ENCODE measurements at places on chromosomes 13 and 19.

- H3K4me3 ChIP-seq = no peak overlapping the region
- no peak overlapping the region for H3K27ac ChIP-seq
- H3K27me3 ChIP-seq = peaks cover 5% of the 10 kb centered on the region
- no peaks in the 10 kb centered on the region for H3K36me3 ChIP-seq
- DNase-seq = peak; percentile 4
These were observed 21.4 kb downstream of the CFAP97D2 start for GRCh38 chr13:114200399-114200911.

DNA sequence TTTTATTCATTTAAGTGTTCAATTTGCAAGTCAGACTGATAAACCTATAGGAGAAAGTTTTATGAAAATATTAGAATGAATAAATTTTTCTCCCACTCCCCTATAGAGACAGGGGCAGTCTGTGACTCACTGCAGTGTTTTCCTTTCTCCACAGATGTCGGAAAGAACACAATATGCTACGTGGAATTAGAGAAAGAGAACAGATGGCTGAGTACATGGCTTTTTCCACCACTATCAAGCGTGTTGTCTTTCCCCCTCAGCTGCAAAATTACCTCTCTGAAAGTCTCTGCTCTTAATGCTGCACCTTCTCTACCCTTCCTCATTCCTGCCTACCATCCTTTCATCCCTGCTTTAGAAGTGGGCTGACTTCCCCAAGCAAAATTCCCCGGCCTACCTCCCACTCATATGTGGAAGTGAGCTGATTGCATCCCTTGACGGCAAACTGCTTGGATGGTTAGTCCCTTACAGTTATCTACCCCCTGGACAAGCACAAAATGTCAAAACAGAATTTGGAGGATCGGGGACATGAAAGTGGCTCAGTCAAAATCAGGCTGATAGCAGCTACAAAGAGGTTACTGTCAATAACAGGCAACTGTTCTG, 30.0 kb downstream of the FLT1 start:
- no peak for DNase-seq
- H3K36me3 ChIP-seq = no peaks in the 10 kb centered on the region
- H3K4me1 ChIP-seq = peaks cover 3% of the 10 kb centered on the region
- H3K4me3 ChIP-seq = no peak overlapping the region

DNA sequence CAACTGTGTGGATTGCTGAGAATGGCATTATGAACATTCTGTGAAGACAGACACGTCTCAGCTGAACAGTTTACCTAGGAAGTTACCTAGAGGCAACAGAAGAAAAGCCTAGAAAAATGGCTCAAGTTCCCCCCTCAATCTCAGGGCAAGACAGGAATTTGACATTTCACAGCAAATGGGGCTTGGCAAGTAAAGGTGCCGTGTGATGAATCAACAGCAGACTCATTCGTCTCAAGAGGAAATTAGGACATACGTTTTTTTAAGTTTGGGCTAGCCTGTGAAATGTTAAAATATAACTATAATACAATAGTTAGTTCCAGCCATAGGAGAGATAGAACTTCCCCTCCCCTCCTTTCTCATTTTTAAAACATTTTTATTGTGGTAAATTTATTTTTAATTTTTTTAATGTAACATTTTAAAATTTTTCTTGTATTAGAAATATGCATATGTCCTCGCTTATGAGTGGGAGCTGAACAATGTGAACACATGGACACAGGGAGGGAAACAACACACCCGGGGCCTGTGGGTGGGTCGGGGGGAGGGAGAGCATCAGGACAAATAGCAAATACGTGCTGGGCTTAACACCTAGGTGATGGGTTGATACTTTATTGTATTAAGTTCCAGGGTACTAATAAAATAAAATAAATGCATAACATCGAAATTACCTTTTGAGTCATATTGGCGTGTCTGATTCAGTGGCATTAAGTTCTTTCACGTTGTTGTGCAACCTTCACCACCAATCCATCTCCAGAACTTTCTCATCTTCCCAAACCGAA, 116.0 kb downstream of the COL4A2 start:
- H3K36me3 ChIP-seq = peaks cover 16% of the 10 kb centered on the region
- no peak overlapping the region for H3K4me3 ChIP-seq
- no peaks in the 10 kb centered on the region for H3K4me1 ChIP-seq
- DNase-seq = no peak
- no peak overlapping the region for H3K27ac ChIP-seq

DNA sequence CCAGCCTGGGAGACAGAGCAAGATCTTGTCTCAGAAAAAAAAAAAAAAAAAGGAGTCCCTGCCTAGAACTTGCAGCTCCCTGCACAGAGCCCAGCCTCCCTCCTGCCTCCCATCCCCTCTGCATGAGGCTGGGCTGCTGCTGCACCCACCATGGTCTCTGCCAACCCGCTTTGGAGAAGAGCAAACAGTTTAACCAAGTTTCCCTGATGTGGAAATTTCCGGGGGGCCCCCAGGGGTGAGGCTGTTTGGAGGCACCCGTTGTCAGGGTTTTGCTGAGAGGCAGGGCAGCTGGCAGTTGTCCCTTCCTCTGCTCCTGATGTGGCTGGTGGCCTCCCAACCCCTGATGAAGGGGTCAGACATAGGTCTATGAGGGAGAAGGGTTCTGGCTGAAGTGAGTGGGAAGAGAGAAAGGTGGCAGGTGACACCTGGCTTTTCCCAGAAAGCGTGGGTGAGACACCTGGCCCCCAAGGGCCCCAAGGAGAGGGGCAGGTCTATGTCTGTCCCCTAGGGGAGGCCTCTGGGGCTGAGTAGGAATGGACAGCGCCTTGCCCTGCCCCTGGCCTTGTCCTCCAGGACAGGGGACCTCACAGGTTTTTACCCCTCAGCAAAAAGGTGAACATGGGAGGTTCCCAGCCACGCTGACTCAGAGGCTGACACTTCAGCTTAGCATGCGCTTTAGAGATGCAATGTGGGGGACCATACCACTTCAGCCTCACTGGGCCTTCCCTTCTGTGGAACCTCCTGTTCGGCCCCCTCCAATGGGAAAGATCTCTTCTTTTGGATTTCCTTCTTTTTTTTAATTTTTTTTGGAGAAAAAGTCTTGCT, 5.5 kb downstream of the LRP3 start:
- no peaks in the 10 kb centered on the region for H3K4me1 ChIP-seq
- no peaks in the 10 kb centered on the region for H3K27me3 ChIP-seq
- H3K27ac ChIP-seq = no peak overlapping the region
- H3K36me3 ChIP-seq = peaks cover 79% of the 10 kb centered on the region

GRCh38 chr13:107811233-107812013, 403.9 kb downstream of the LIG4 start:
- no peak overlapping the region for H3K4me3 ChIP-seq
- no peaks in the 10 kb centered on the region for H3K36me3 ChIP-seq
- no peaks in the 10 kb centered on the region for H3K4me1 ChIP-seq
- H3K27ac ChIP-seq = no peak overlapping the region

DNA sequence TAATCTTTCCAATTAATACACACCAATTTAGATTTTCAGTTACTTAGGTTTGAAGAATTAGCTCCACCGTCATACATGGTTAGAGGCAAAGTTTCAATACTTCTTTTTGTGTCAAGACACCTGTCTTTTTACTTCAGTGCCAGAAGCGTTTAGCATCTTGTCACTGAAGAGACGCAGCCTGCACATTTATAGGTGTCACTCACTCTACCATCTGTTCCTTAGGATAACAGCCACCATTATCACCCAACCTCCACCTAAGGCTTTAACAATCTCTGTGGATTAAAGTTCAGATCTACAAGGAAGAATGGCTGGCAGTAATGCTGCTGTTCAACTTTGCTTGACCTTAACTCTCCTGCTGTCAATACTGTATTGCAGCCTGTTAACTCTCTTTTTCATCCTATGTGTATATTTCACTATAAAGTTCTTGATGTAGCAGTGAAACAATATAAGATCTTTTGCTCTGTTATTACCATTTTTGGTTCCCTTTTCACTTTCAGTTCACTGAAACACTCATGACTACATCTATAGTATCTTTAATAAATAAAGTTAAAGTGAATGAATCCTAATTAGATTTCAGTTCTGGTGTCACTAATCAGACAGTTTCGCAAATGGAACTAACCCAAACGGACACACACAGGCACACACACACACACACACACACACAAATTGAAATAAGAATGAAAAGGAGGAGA, 435.6 kb downstream of the PCDH9 start:
- no peaks in the 10 kb centered on the region for H3K27me3 ChIP-seq
- H3K27ac ChIP-seq = no peak overlapping the region
- no peaks in the 10 kb centered on the region for H3K36me3 ChIP-seq
- H3K4me1 ChIP-seq = no peaks in the 10 kb centered on the region
- no peak overlapping the region for H3K4me3 ChIP-seq
- peak; percentile 2 for DNase-seq
